ENCODE measurements at places on chromosomes 5 and 9. TPM values are rescaled to one million over a fixed set of nuclear protein-coding genes. Genes with fewer than 3 reads are reported as not detected.
A peak's percentile ranks its signal among the peaks of the same experiment; 100 is the strongest.

The ANKRD33B gene
- total RNA-seq, result 1.7 TPM

The MEIKIN gene
- not detected for total RNA-seq

The ARSK gene
- 5.5 TPM for total RNA-seq

The UNC13B gene
- 11.1 TPM for total RNA-seq

The KIF27 gene
- total RNA-seq, result 0.98 TPM

The S1PR3 gene
- 0.33 TPM for total RNA-seq

The PCDH1 gene
- 3.6 TPM for total RNA-seq

The FUT7 gene
- not detected for total RNA-seq

The TMC1 gene
- total RNA-seq, result not detected

The KIF20A gene
- 52.6 TPM for total RNA-seq

The GFI1B gene
- 73.4 TPM for total RNA-seq

The TRIM7 gene
- 12.4 TPM for total RNA-seq

The SPINK7 gene
- total RNA-seq, result not detected

DNA sequence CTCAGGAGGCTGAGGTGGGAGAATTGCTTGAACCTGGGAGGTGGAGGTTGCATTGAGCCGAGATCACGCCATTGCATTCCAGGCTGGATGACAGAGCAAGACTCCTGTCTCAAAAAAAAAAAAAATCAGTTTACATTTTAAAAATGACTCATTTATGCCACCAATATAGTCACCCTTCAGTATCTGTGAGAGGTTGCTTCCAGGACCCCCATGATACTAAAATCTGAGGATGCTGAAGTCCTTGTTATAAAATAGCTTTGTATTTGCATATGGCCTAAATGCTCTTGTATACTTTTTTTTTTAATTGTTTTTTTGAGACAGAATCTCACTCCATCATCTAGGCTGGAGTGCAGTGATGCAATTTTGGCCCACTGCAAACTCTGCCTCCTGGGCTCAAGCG is 5.8 kb downstream of the OCLN start:
- DNase-seq, result no peak

DNA sequence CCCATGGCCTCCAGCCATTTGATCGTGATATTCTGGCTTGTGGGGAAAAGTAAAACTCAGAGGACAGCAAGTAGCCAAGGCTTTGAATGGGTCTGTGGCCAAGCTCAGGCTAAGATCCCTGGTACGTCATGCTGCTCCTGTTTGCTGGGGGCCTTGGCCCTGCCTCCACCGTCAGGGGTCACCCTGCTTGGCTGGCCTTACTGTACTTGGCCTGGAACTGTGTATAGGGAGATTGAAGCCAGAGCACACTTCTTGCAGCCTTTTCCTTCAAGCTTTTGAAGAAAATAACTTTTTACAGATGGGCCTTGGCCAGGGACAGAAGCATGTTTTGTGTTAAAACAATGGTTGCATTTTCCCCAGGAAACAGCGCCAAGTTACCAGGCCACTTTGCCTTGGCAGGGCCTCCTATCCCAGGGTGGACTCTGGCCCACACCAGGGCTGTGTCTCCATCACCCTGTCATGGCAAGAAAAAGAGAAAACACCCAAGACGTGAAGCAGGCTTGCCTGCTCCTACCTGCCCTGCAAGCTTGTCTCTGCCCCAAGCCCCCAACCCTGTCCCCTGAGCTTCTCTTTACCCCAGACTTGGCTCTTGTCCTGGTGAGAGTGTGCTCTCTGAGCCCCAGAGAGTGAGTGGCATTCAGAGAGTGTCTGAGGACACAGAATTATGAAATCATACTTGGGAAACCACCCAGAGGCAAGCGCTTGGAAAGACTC is 286.9 kb downstream of the GADD45G start:
- DNase-seq, result no peak

DNA sequence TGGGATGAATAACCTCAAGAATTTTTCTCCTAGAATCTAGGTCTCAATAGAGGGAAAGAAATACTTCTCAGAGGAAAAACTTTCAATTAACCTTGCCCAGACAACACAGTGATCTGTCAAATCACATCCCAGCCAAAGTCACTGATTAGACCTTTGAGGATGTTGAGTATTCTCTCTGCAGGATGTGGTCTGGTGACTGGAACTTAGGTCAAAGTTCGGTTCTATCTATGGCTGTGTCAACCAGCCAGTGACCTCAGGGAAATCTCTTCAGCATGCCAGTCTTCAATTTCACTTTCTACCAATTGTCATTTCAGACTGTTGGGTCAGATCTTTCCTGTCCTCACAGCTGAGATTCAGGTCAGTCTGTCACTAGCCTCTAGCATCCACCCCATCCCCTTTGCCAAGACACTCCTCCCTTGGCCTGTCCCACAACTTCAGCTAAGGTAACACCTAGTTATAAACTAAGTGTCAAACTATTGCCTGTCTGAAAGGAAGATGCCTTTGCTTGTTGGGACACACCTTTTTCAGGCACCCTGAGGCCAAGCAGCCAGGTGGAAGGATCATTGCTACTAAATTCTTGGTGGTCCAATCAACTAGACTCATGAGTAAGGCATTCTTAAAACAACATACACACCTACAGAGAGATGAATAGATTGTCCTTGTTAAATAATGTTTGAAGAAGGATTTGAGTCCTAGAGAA is 156.3 kb upstream of the FST start:
- no peak for DNase-seq

GRCh38 chr9:129879103-129879699 is 43.9 kb downstream of the USP20 start:
- peak; percentile 96 for DNase-seq

GRCh38 chr5:141649056-141649688 is 2.0 kb downstream of the FCHSD1 start:
- no peak for DNase-seq

- DNase-seq, result no peak
Measured at GRCh38 chr5:68748101-68748500, 345.7 kb upstream of the SLC30A5 start.

DNA sequence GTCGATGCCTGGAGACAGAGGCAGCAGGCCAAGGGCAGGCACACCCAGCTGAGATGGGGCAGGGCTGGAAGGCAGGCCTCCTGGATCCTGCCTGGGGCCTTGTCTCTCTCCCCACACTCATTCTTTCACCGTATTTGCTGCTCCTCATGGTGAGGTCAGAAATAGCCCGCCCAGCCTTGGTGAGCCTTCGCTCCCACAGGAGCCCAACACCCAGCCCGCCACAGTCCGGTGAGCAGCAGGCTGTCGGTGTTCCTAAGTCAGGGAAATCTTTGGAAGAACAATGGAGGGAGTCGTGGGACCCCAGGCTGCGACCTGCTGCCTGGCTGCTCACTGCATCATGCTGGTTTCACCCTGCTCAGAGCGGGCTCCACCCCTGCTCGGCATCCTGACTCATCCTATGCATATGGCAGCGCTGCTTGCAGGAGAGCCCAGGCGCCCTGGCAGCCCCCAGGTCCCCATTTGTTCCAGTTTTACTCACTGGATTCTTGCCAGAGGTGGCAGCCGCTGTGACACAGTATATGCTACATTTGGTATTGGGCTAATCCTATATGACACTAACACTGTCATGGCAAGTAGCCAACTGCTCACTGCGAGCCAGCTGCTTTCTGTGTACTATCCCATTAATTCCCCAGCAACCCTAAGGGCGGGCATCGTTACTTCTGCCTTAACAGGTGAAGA is 53.2 kb upstream of the NCS1 start:
- DNase-seq, result no peak

- DNase-seq, result no peak
Measured at GRCh38 chr5:107284822-107285525, 385.8 kb downstream of the EFNA5 start.

- DNase-seq, result no peak
Measured at GRCh38 chr9:89252651-89253267, 58.2 kb upstream of the CKS2 start.

GRCh38 chr9:127058645-127059021 is 63.8 kb downstream of the ANGPTL2 start:
- no peak for DNase-seq

GRCh38 chr5:116365006-116365496 is 209.6 kb downstream of the SEMA6A start:
- no peak for DNase-seq

DNA sequence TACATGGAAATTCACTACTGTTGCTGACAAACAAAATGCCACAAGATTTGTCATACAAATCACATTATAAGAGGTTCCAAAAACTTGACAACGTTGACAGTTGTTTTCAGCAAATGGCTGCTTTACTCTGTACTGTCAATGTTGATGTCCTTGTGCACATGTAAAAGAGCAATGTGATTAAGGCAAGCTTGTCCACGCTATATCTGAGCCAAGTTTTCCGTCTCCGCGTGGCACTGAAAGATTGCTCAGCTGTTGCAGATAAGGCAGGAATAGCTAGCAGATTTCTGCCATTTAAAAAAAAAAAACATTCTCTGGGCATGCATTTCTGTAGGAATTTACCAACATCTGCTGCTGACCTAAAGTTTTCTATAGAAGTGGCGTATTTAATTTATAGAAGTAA is 46.4 kb upstream of the MEF2C start:
- peak; percentile 17 for DNase-seq

DNA sequence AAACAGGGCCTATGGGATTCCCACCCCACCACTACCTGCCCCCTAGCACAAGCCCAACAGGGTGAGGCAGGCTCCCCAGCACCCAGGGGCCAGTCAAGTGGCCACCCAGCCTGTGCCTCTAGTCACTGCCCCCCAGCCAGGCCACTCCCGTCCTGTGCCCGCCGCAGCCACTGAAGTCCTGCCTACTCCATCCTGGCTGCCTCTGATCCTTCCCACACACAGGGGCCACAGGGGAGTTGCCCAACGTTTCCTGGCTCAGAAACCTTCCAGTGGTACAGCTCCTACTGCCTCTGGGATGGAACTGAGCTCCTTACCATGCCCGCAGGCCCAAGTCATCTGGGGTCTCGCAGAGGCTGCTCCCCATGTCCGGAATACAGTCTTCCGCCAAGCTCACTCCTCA is 70.2 kb upstream of the STXBP1 start:
- no peak for DNase-seq

- DNase-seq, result no peak
Measured at GRCh38 chr9:129996161-129996830, 46.7 kb downstream of the FNBP1 start.

DNA sequence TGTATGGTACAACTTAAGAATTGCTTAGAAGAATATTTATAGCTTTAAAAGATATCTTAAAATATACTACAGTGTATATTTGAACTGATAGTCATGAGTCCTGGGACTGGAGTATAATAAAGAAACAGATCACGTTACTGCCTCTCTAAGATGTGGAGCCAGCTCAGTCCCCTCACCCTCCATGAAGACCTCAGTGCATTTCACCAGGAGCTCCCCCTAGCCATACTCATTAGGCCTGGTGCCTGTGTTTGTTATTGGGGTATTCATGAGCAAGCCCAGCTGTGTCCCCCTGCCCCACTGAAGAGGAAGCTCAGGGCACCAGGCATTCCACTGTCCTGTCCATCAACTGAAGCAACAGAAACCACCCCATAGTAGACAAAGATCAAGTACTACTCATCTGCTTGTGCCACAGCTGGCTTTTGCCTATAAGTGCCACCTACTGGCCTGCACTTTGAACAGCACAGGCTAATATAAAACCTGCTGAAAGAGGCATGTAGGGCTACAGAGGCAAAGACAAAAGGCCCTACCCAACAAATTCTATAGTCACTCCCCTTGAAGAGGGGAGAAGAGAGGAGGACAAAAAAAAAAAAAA is 850.2 kb upstream of the NUDT12 start:
- DNase-seq, result no peak

- no peak for DNase-seq
Measured at GRCh38 chr5:90297045-90297764, 112.4 kb downstream of the CETN3 start.

DNA sequence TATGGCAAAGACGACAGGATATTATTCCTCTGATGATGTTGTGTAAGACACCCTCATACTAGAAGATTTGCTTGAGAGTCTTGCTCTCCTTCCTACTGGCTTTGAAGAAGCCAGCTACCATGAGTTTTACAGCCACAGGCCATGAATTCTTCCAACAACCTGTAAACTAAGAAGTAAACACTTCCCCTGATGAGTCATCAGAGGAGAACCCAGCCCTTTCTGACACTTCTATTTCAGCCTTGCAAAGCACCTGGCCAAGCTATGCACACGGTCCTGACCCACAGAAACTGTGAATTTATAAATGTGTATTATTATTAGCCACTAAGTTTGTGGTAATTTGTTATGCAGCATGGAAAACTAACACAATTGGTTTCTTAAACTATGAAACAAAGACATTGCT is 288.8 kb upstream of the ADAMTSL1 start:
- no peak for DNase-seq

GRCh38 chr9:121692606-121693387 is 41.4 kb downstream of the DAB2IP start:
- no peak for DNase-seq

DNA sequence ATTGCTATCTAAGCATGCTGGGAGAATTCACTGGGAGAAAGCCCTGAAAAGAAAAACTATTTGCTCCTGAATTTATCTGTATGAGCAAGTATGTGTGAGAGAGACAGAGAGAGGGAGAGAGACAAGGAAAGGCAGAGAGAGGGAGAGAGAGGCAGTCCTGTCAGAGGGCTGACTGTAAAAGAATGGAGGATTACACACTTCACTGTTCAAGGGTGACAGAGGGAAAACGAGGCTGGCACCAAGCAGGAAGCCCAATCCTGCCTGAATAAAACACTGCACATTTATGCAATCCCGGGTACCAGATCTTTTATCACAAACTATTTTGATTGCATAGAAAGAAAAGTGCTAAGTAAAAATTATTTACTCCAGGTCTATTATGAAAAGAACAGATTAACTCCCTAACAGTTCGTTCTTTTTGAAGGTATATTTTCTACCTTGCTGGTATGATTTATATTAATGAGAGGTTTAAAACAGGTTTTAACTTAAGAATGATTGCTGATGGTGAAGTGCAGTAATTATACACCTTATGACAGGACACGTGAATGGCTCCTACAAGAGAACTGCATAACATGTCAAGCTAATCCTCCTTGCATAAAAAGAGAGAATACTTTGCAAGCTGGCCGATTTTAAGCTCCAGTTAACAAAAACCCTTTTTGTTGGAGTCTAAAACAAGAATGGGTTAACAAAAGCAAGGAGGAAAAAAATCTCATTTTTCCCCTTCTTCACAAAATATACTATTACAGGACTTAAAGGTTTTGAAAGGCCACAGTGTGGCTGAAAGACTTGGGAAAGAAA is 82.5 kb downstream of the NFIB start:
- DNase-seq, result no peak

- DNase-seq, result peak; percentile 78
Measured at GRCh38 chr9:110255463-110256379, 586 bp downstream of the TXN start.

DNA sequence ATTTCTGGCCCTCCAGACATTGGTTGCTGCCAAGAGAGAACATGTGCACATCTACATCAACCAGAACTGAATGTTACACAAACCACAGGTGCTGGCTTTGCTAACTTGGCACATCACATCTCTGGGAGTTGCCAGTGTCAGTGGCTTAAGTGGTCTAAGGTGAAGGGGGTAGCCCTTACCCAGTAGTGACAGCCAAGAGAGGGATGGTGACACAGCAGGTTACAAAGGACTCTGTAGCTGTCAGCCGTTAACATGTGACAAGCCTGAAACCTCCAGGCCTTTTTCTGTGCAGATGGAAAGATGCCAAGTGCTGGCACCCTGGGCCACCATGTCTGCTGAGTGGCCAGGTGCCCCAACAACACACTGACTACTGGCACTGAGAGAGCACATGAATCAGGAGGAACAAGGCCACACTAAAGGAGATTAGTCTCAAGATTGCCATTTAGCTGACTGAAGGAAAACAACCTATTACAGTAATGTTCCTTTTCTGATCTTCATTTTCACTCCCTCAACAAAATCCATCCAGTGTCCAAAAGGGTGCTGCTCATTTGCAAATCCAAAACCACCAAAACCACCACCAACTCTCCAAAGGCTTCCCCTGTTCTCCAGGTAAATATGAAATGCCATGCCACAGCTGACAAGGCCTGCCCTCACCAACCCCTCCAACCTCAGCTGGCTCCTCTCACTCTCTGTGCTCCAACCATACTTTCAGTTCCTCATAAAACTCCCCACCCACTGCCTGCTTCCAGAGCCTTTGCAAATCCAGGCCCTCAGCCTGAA is 20.2 kb downstream of the SIL1 start:
- DNase-seq, result no peak

Measured in K562 (cell line).